ENCODE measurements at places on chromosomes 2 and 18.

- H3K4me1 ChIP-seq: no peaks in the 10 kb centered on the region
- H3K4me3 ChIP-seq: no peak overlapping the region
- no peaks in the 10 kb centered on the region for H3K27me3 ChIP-seq
Measured at GRCh38 chr2:204504594-204504993, 40.7 kb upstream of the PARD3B start.

DNA sequence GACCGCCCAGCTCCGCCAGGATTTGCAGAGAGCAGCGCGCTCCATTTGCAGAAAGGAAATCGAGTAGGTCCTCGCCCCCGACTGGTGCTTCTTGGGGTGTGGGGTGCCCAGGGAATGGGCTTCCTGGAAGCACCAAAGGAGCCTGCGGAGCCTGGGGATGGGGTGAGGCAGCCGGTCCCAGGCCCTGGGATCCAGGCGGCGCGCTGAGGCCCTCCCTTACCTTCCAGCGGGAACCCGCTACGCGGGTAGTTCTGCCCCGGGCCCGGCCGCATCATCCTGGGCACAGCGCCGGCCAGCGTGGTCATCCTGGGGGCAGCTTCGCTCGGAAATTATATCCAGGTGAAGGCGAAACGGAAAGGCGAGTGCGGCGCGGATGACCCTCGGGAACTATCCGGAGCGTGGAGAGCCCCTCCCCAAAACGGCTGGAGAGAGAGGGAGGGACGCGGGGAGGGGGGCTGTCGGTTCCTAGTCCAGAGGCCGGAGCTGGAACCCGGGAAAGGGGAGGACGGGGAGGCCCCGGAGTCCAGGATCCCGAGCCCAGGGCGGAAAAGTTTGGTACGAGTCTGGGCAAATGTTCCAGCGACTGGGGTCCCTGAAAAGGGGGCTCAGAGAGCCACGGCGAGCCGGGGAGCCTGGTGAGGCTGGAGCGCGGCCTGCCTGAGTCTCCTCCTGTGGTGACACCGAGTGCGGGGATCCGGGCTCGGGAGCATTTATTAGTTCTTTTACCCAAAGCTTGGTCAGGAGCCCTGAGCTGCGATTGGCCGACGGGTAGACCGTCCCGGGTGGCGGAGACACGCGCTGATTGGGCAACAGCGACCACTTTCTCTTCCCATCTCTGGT is at the start of gene PAX3:
PAX3 (minus strand) TSS at position 688 of the 840 bp plus-strand sequence; CDS start at position 305, 383 bp downstream.
- no peak for DNase-seq
- H3K4me1 ChIP-seq: peaks cover 17% of the 10 kb centered on the region
- H3K36me3 ChIP-seq: no peaks in the 10 kb centered on the region
- no peak within 1 kb of the TSS for H3K4me3 ChIP-seq

GRCh38 chr18:23920054-23920453 is 94.5 kb upstream of the TTC39C start:
- H3K27ac ChIP-seq: no peak overlapping the region
- no peak for DNase-seq
- no peak overlapping the region for H3K4me3 ChIP-seq
- H3K27me3 ChIP-seq: no peaks in the 10 kb centered on the region
- peaks cover 11% of the 10 kb centered on the region for H3K4me1 ChIP-seq

DNA sequence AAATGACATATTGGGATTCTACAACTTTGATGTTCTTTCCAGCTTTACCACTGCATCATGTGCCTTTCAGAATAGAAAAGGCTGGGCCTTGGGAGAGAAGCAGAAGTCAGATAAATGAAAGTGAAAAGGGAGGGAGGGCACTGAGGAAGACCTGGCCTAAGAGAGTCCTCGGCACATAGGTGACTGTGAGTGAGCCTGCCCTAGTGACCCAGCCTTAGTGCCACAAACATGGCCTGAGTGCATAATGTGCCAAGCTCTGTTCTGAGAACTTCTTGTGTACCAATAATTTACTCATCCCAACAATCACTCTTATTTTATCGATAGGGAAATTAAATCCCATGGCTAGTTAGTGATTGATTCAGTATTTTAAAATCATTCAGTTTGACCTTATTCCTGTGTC is 436.6 kb downstream of the LRP1B start:
- H3K4me3 ChIP-seq: no peak overlapping the region
- H3K27me3 ChIP-seq: no peaks in the 10 kb centered on the region
- DNase-seq: no peak
- H3K36me3 ChIP-seq: no peaks in the 10 kb centered on the region
- H3K4me1 ChIP-seq: no peaks in the 10 kb centered on the region

DNA sequence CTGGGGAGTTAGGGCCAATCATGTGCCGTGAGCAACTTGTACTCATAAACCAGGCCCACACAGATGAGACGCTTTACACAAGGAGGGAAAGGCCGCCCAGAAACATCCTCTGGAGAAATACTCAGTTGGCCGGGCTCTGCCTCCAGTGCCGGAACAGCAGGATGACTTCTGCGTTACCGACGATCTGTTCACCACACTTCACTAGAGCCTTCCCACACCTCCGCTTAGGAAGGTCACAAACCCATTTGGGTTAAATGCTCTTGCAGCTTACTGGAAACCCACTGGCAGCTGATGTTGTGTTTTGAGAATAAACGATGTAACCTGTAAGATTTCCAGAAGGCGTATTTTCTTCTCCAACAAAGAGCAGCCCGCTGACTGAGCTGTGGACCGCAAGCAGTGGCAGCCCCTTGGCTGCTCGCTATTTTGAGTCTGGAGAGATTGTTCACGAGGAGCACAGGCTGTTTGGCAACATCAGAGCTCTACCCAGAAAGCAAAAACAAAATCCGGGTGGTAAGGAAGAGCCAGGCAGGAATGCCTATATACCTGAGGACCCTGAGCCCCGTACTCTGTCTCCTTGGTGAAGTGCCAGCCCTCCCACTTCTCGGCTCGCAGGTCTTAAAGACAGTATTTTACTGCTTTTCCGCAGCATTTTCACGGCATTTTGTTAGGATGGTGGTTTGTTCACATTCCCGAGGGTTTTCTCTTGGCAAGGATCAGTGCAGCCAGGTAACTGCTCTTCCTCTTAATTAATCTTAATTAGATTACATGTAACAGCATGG is 44.0 kb downstream of the COLEC12 start:
- no peak for DNase-seq
- H3K27ac ChIP-seq: no peak overlapping the region
- no peaks in the 10 kb centered on the region for H3K36me3 ChIP-seq
- no peak overlapping the region for H3K4me3 ChIP-seq
- no peaks in the 10 kb centered on the region for H3K27me3 ChIP-seq

DNA sequence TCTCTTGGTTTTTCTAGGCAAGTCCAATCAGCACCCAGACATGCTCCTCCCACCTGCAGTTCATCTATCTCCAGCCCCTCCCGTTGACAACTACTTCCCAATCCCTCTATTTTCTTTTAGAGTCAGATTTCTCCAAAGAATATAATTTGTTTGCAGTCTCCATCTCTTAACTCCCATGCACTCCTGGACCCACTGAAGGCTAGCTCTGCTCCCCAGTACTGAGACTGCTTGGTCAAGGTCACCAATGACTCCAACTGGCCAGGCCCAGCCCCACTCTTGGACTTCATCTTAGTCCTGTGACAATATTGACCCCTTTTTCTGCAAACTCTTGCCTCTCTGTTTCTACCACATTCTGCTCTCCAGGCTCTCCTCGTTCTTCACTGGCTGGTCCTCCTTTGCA is 62.0 kb downstream of the BCL2L11 start:
- no peaks in the 10 kb centered on the region for H3K4me1 ChIP-seq
- H3K27me3 ChIP-seq: no peaks in the 10 kb centered on the region
- H3K36me3 ChIP-seq: no peaks in the 10 kb centered on the region
- no peak overlapping the region for H3K27ac ChIP-seq
- no peak for DNase-seq
- no peak overlapping the region for H3K4me3 ChIP-seq

GRCh38 chr18:61606759-61607158 is 273.5 kb downstream of the CDH20 start:
- no peak overlapping the region for H3K27ac ChIP-seq
- H3K36me3 ChIP-seq: no peaks in the 10 kb centered on the region
- no peak overlapping the region for H3K4me3 ChIP-seq
- no peak for DNase-seq
- no peaks in the 10 kb centered on the region for H3K27me3 ChIP-seq

- H3K27me3 ChIP-seq: no peaks in the 10 kb centered on the region
- H3K4me3 ChIP-seq: no peak overlapping the region
Measured at GRCh38 chr2:106277426-106277825, 83.3 kb upstream of the UXS1 start.

- DNase-seq: no peak
- H3K36me3 ChIP-seq: no peaks in the 10 kb centered on the region
- H3K4me1 ChIP-seq: no peaks in the 10 kb centered on the region
- H3K4me3 ChIP-seq: no peak overlapping the region
- no peaks in the 10 kb centered on the region for H3K27me3 ChIP-seq
- no peak overlapping the region for H3K27ac ChIP-seq
Measured at GRCh38 chr18:29377346-29377745, 1200.4 kb upstream of the CDH2 start.

DNA sequence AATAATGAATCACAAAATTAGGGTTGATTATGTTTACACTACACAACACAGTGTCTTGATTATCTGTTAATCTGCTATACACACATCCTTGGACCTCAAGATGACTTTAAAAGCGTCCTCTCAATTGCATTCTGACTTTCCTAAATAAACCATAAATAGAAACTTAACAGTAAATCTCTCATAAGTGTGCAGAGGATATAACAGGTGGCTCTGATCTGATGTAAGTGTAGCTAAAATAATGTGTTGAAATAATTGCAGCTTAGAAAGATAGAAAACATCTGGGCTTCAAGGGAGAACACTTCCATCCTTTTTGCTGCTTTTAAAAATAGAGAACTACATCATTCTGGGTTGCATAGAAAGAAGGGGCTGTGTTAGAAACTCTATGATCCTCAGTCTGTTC is 78.4 kb upstream of the EFEMP1 start:
- H3K27ac ChIP-seq: no peak overlapping the region
- no peaks in the 10 kb centered on the region for H3K36me3 ChIP-seq
- no peak for DNase-seq

Data from effector memory CD4-positive, alpha-beta T cell (primary cell).